Stimulated activated CD8-positive, alpha-beta memory T cell treated with anti-CD3 and anti-CD28 coated beads, Interleukin-15, amount 100 ng/mL, for 48 hours (primary cell): ENCODE measurements at places on chromosomes 7 and 10.

- no peak for DNase-seq
These were observed 82.9 kb downstream of the SEMA3D start for GRCh38 chr7:85103962-85104361.

DNA sequence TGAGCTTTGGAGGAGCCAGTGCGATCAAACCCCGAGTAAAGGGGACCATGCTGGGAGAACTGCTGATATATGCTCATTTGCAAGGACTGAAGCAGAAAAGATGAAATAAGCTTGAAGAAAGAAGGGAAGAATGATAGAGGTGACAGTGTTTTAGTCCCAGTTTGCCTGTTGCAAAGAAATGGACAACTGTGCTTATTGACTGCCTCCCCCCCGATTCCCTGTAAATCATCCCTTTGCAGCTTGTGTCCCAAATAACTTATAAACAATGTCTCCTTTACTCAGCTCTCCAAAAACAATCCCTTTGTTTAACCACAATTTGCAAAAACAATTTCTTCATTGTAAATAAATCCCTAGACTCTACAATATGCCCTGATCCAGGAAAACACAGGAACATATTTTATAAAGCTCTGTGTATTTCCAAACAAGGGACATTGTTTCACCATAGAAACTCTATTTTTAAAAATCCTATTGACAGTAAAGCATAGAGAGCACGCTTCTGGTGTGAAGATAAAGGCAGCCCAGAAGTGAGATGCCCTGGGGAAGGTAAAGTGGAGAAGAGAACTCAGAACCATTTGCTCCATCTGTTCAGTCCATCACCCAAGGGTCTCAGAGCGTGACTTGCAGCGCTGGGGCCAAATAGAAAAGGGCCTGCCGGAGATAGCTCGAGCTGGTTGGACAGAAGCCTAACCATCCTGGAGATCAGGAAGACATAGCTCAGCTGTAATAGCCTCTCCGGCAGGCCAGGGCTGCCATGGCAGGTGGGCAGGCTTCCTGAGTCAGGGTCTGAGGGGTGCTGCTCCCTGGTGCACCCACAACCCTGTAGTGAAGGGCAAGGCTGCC, 280.5 kb downstream of the WDR11 start:
- no peak for DNase-seq

GRCh38 chr7:39589323-39590111, 23.3 kb downstream of the YAE1 start:
- peak; percentile 43 for DNase-seq

GRCh38 chr7:45033931-45034290, 33.9 kb downstream of the CCM2 start:
- no peak for DNase-seq

GRCh38 chr7:127532151-127532550, 53.2 kb downstream of the GCC1 start:
- no peak for DNase-seq

GRCh38 chr7:30971440-30971839, 7.7 kb downstream of the GHRHR start:
- no peak for DNase-seq

GRCh38 chr7:36116347-36117202, 36.5 kb upstream of the EEPD1 start:
- no peak for DNase-seq

GRCh38 chr10:131503992-131504391, 192.5 kb upstream of the TCERG1L start:
- DNase-seq, result no peak

DNA sequence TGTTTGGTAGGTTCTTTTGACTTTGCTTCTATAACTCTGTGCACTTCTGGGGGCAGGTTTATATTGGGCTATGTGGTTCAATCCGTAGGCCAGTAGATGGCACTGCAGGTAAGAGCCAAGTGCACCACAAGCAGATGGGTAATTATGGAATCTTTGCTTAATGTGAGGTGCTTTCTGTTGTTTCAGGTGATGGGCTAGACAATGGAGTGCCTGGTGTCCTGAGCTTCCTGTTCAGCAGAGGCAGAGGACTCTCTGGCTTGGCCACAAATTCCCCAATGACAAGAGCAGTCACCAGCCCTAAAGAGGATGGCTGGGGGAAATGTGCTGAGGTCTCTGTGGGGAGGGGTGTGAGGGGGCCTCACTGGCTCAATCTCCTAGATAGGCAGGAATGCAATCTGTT, 455.0 kb downstream of the CCSER2 start:
- DNase-seq, result no peak

- DNase-seq, result no peak
These were observed 113.0 kb upstream of the DPP6 start for GRCh38 chr7:153939177-153939576.

- DNase-seq, result no peak
These were observed 75.3 kb upstream of the GDF10 start for GRCh38 chr10:47224546-47225218.

- DNase-seq, result no peak
These were observed 194.3 kb upstream of the PRKCQ start for GRCh38 chr10:6774406-6774805.

DNA sequence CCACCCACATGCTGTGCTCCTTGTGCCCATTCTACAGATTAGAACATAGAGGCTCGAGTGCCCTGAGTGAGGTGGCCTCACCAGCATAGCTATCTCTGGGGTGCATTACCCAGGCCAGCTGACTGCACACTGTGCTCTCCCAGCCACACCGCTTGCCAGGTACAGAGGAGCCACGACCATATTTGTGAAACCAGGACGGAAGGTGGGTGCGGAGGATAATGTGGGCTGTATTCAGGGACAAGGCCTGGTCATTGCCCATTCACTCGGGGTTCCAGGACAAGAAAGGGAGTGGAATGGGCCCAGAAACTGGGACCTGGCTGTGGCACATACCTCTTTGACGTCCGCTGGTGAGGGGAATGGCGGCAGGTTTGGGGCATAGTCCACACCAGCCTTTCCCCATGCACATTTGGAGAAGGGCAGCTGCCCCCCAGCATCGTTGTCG, 236.0 kb downstream of the TNS3 start:
- no peak for DNase-seq

DNA sequence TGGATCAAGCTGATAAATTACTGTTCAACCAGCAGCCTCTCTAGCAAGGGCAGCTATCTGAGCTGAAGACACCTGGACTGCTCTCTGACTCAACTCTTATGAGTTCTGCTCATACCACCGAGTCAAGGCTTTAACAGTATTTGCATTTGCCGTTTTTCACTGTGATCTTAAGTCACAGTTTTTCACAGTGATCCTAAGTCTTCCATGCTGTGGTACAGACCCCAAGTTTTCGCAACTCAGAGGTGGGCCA, 31.3 kb downstream of the PIP4K2A start:
- no peak for DNase-seq

GRCh38 chr10:67697724-67698131, 1.7 kb upstream of the CTNNA3 start:
- DNase-seq, result no peak
